ENCODE measurements at places on chromosomes 11 and 22. TPM values are rescaled to one million over a fixed set of nuclear protein-coding genes. Genes with fewer than 3 reads are reported as not detected.

Gene SLC37A2
- 1.9 TPM for polyA plus RNA-seq

Gene C11orf65
- polyA plus RNA-seq, result 2.6 TPM

Gene ACCS
- 36.7 TPM for polyA plus RNA-seq

DNA sequence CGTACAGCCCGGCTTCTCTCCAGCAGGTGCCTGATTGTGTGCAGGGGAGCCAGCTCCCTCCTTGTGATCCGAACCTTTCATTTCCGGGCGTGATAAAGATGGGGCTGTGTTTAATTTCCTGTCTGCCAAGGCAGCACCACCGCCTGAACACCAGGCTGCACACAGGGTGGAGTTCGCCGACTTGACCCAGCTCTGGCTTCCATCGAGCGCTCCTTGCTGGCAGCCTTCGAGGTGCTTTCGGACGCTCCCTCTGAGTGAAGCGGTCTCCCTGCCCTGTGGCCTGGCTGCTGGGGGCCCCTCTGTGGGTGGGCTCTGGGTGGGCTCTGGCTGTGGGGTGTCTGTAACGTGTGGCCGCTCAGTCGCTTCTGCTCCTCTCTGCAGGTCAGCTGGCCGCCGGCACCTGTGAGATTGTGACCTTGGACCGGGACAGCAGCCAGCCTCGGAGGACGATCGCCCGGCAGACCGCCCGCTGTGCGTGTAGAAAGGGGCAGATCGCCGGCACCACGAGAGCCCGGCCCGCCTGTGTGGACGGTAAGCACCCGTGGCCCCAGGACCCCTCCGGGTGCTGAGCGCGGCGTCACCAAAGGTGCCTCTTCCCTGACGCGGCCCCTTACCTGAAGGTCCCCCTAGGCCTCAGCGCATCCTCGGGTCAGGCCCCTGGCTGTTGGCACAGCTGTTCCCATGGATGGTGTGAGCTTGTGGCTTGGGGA is 1181.3 kb downstream of the BRD1 start:
- no peak for DNase-seq

DNA sequence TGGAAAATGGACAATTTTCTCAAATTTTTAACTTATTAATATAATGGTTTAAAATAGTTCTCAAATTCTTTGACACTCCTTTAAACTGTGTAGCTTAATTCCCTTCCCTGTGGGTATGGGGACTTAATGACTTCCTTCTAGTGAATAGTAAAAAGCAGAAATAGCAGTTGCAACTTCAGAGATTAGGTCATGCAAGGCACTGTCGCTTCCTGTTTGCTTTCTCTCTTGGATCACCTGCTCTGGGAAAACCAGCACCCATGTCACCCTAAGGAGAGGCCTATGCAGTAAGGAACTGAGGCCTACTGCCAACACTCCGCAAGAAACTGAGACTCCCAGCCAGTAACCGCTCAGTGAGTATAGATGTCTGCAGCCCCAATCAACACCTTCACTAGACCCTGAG is 5.5 kb upstream of the PANX3 start:
- no peak for DNase-seq

Gene PIWIL4
- 4.2 TPM for polyA plus RNA-seq

Gene MICALL1
- 27.4 TPM for polyA plus RNA-seq

- no peak for DNase-seq
Observed at GRCh38 chr11:44559207-44559939, 6.1 kb upstream of the CD82 start.

- no peak for DNase-seq
Observed at GRCh38 chr11:64863391-64864060, 14.9 kb downstream of the EHD1 start.

Gene SPINDOC
- polyA plus RNA-seq, result 29.8 TPM

Gene CCDC157
- polyA plus RNA-seq, result 5.1 TPM

Gene AMBRA1
- 24.7 TPM for polyA plus RNA-seq

DNA sequence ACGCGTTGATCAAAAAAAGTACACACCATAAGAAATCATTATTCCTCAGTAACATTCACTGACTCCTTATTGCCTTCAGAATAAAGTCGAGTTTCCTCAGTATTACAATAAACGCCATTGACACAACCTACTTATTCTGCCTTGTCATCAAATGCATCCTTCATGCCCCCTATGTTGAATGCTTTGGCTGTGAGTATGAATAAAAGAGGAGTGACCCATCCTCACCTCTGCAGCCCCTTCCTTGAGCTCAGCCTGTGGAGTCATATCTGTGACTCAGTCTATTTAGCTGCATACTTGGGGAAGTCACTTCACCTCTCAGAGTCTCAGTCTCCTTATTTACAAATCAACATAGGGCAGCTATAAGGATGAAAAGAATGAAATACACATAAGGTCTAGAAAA is 65.1 kb downstream of the USP35 start:
- DNase-seq, result no peak

Gene CEP126
- polyA plus RNA-seq, result 3.7 TPM

- DNase-seq, result no peak
Observed at GRCh38 chr11:113649311-113649710, 56.8 kb downstream of the TMPRSS5 start.

DNA sequence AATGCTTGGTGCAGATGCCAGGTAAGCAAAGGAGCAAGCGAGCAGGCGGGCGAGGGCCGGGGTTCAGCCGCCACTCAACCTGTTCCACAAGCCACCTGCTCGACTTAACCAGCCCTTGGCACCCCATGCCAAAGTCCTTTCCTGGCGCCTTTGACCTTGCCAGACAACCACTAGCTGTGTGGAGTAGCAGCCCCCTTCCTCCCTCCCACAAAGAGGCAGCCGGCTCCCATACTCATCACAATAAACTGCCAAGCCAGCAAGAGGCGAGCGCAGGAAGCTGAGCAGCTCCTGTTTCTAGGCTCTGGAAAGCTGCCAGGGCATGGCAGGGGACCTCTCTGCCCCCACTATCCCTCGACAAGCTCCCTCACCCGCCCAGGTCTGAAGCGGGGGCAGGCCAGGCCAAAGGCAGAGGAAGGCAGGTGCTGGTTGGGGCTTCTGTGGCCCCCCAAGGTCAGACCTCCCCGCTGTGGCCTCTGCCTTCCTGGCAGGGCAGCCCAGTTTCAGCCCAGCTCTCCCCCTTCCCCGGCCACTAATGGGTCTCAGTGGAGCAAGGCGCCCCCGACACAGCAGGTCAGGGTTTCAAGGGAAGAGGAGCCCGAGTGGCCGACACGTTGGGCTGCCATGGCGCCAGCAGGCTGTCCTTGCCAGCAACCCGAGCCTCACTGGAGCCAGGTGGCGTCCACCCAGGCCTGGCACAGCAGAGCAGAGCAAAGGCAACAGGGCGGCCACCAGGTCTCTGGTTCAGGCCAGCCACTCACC is 15.3 kb downstream of the MACROD1 start:
- no peak for DNase-seq

DNA sequence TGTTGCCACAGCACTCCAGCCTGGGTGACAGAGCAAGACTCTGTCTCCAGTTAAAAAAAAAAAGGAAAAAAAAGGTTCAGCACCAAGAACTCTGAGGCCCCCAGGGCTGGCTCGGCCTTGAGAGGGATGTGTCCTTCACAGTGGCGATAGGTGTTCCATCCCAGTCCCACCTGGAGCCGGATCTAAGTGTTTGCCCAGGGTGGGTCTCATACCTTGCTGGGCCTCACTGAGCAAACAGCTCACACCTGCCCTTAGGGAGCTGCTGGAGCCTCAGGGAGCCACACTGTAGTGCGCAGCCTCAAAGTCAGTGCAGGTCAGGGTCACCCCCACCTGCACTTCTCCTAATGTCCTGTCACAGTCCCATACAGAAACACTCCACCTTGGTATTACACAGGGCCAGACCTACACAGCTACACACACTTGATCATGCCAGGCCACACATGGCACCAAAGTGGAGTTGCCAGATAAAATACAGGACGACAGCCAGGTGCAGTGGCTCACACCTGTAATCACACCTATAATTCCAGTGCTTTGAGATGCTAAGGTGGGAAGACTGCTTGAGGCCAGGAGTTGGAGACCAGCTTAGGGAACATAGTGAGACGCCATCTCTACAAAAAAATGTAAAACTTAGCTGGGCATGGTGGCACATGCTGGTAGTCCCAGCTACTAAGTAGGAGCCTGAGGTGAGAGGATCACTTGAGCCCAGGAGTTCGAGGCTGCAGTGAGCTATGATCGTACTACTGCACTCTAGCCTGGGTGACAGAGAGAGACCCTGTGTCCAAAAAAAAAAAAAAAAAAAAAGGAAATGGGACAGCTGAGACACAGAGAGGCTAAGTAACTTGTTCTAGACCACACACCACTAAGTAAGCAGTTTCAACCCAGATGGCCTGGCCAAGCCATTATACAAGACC is 7.3 kb downstream of the STARD10 start:
- no peak for DNase-seq

DNA sequence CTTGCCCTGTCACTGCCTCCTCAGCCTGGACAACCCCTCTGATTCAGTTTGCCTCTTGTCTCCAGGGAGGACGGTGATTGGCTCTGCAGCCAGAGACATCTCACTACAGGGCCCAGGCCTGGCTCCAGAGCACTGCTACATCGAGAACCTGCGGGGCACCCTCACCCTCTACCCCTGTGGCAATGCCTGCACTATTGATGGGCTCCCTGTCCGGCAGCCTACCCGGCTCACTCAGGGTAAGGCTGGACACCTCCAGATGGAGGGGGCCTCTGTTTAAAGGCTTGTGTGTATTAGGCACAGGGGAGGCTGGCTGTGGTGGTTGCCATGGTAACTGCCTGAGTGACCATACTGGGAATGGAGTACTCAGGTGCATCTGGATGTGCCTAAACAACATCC is 8.6 kb downstream of the PHLDB1 start:
- no peak for DNase-seq

Gene MRGPRF
- polyA plus RNA-seq, result 26.5 TPM

DNA sequence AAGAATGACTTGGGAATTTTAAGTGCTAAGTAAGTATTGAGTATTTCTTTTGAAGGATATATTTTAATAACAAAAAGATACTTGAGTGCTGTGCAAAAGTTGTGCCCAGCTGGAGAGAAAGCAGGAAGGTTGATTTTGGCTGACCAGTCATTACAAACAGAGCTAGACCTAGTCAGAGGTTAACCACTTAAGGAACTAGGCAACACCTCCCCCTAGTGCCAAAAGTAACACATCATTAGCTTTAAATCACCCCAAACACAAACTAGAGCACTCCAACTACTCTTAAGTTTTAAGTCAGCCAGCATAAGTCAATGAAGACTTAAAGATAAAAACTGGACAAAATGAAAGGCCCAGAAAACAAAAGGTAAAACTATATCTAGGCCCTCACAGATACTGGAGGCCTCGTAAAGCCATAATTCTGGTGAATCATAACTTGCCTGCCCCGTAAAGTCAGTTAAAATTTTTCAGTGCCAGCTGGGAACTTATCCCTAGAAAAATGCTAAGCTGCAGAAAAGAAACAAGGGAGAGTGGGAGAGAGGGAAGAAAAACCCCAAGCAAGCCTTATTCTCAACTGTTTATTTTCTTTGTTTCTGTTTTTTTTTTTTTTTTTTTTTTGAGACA is 4.6 kb downstream of the TMEM9B start:
- peak; percentile 43 for DNase-seq

Gene MMP7
- 27.4 TPM for polyA plus RNA-seq

Gene GAB4
- polyA plus RNA-seq, result not detected

- DNase-seq, result no peak
Observed at GRCh38 chr22:23784215-23784732, 2.5 kb upstream of the SMARCB1 start.

- no peak for DNase-seq
Observed at GRCh38 chr11:16859651-16860050, 121.2 kb downstream of the C11orf58 start.

GRCh38 chr11:45648931-45649330 is 16.5 kb downstream of the CHST1 start:
- no peak for DNase-seq

Gene THY1
- 88.7 TPM for polyA plus RNA-seq

DNA sequence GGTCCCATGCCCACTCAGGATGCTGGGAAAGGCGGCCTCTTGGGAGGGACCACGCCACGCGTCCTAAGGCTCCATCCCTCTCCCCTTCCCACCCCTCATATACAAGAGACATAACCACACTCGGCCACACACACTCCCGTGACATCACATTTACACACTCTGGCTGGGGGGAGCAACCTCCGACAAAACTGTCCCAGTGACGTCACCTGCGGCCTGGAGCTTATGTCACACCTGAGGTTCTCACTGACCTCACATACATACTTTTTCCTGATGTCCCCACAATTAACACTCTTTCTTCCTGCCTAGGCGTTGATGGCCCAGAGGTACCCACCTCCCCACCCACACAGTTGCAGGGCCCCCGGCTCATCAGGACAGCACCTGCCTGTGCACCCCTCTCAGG is 1.9 kb downstream of the ELFN2 start:
- DNase-seq, result no peak

GRCh38 chr22:41513391-41513790 is 30.9 kb downstream of the POLR3H start:
- no peak for DNase-seq

GRCh38 chr11:110519796-110520195 is 90.0 kb downstream of the FDX1 start:
- no peak for DNase-seq

Gene PANX3
- not detected for polyA plus RNA-seq

- no peak for DNase-seq
Observed at GRCh38 chr11:40506226-40506625, 953.2 kb downstream of the LRRC4C start.

- DNase-seq, result no peak
Observed at GRCh38 chr11:27812341-27812740, 112.1 kb upstream of the BDNF start.

GRCh38 chr11:15617126-15617525 is 502.4 kb downstream of the INSC start:
- DNase-seq, result no peak

- DNase-seq, result no peak
Observed at GRCh38 chr11:44950625-44951476, at the start of gene TP53I11. TP53I11 (minus strand) TSS chr11:44950883; CDS start chr11:44938335, 12,548 bp downstream.

Gene ZNF70
- polyA plus RNA-seq, result 5.0 TPM

GRCh38 chr11:36235750-36236149 is 53.5 kb downstream of the COMMD9 start:
- no peak for DNase-seq

Gene RBFOX2
- 132 TPM for polyA plus RNA-seq

DNA sequence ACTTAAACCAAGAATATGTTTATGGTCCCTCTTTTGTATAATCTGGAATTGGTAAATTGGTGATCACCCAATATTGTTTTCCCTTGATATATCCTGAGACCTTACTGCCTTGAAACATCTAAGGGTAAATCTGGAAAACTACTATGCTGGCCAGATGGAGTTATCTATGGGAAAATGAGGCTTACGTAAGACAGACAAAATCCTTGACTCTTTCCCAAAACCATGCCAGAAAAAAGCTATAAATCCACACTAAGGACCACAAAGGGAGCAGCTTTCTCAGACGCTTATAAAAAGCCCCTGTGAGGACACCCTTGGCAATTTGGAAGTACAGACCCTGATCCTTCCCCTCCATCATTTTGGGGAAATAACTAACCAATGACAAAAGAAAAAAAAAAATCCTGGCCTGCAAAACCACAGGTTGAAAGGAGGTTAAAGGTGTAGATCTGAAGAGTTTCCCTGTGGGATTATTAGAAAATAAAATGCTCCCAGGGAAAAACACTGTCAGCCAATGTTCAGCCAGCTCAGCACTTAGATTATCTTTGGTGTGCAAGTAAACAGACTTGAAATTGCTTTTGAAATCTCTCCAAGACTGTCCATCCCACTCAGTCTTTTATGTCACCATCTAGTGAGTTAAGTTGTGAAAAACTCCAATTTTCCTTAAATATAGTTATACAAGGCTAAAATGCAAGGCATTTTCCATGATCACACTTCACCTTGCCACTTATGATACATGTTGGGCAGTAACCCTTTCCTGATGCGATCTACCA is 6.6 kb upstream of the AMBRA1 start:
- no peak for DNase-seq

Measured in right renal pelvis (tissue), 4 donors.